ENCODE measurements at places on chromosomes 5 and 9. TPM values are rescaled to one million over a fixed set of nuclear protein-coding genes. Genes with fewer than 3 reads are reported as not detected.
A peak's percentile ranks its signal among the peaks of the same experiment; 100 is the strongest.

GRCh38 chr9:72363908-72364678 lies 915 bp downstream of the ZFAND5 start:
- H3K4me1 ChIP-seq = peaks cover 6% of the 10 kb centered on the region
- peak; percentile 60 for DNase-seq
- H3K36me3 ChIP-seq = peaks cover 5% of the 10 kb centered on the region
- peak overlapping the region; percentile 79 for H3K4me3 ChIP-seq
- H3K27me3 ChIP-seq = no peaks in the 10 kb centered on the region
- peak overlapping the region; percentile 100 for H3K27ac ChIP-seq

GRCh38 chr5:135997673-135998335 lies 31.0 kb upstream of the TGFBI start:
- no peaks in the 10 kb centered on the region for H3K36me3 ChIP-seq
- H3K27me3 ChIP-seq = no peaks in the 10 kb centered on the region
- no peak for DNase-seq
- H3K4me1 ChIP-seq = no peaks in the 10 kb centered on the region
- H3K27ac ChIP-seq = no peak overlapping the region
- no peak overlapping the region for H3K4me3 ChIP-seq

GRCh38 chr5:57784121-57784520 lies 301.5 kb upstream of the ACTBL2 start:
- H3K4me1 ChIP-seq = no peaks in the 10 kb centered on the region
- no peaks in the 10 kb centered on the region for H3K36me3 ChIP-seq
- no peak for DNase-seq

GRCh38 chr5:39100301-39100850 lies 26.2 kb upstream of the RICTOR start:
- H3K4me1 ChIP-seq = no peaks in the 10 kb centered on the region
- DNase-seq = no peak
- no peak overlapping the region for H3K27ac ChIP-seq
- H3K4me3 ChIP-seq = no peak overlapping the region
- H3K27me3 ChIP-seq = no peaks in the 10 kb centered on the region

DNA sequence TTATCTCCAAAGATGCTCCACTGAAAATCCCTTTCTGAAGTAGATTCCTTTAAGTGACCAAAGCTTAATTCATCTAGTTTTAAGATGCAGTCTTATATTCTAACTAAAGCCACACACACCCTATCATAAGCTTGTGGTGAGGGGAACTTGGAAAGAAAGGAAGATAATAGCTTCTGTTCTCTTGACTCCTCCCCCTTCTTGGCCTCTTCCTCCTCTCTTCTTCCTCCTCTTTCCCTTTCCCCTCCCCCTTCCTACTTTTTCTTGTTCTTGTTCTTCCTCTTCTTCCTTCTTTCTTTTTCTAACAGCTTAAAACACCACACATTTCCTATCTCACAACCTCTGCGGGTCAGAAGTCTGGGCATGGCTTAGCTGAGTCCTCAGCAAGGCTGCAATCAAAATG lies 23.5 kb downstream of the IL7R start:
- H3K27me3 ChIP-seq = no peaks in the 10 kb centered on the region
- no peaks in the 10 kb centered on the region for H3K36me3 ChIP-seq
- H3K4me3 ChIP-seq = no peak overlapping the region

DNA sequence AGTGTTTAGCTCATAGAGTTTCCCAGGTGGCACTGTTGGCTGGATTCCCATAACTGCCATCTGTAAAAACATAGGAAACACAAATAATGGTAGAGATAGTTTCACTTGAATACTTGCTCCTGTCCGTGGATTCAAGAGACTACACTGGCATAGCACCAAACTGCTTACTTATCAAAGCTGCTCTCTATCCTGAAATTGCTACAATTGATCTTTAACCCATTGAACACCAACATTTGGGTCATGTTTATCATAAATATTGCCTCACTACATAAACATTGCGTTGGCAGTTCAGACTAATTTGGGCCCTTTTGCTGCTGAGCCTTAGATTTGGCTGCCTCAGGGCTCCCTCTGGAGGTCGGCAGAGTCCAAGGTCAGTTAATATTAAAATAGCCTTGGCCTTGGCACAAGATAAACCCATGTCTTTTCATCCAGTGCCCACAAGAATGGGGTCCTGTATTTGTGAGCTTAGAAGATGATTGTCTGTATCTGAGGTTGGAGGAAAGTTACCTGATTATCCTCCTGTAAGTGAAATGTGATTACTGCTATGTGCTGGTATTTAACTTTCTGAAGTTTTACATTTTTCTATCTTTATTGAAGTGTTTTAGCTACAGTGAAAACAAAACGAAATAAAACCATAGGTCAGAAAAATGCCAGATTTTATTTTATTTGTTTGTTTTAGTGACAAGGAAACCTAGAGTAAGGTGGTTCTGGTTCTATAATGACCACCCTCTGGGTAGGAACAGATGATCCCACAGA lies 4.0 kb upstream of the RANBP3L start:
- peak; percentile 24 for DNase-seq
- no peaks in the 10 kb centered on the region for H3K36me3 ChIP-seq
- no peaks in the 10 kb centered on the region for H3K4me1 ChIP-seq
- H3K27ac ChIP-seq = no peak overlapping the region
- H3K4me3 ChIP-seq = no peak overlapping the region

DNA sequence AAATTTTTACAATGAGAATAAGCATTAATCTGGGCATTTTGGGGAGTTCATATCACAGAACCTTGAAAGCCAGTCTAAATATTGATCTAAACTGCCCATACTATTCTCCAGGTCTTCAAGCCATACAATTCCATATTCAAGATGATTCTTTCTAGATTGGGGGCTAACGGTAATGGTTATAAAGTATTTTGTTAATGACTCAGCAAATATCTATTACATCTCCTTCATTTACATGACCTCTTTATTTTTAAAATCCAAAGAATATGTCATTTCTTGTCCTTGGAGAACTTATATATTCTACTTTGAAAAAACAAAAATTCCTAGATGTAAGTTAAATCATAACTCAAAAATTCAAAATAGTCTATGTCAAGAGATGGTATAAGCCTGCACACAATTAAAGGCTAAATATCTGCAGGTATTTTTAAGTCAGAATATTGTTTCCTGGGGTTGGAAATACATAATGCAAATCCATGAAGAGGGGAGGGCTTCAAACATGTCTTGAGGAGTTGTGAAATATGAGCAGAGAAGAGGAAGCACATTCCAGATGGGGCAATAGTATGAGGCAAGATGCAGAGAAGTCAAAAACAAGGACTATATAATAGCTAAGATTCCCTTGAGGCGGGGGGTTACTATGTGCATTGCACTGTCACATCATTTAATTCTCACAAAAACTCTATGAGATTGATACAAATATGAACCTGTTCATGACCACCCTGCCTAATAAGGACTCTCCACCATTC lies 526.4 kb downstream of the NR2F1-AS1 start:
- no peak overlapping the region for H3K27ac ChIP-seq
- DNase-seq = no peak
- no peaks in the 10 kb centered on the region for H3K4me1 ChIP-seq
- H3K4me3 ChIP-seq = no peak overlapping the region

DNA sequence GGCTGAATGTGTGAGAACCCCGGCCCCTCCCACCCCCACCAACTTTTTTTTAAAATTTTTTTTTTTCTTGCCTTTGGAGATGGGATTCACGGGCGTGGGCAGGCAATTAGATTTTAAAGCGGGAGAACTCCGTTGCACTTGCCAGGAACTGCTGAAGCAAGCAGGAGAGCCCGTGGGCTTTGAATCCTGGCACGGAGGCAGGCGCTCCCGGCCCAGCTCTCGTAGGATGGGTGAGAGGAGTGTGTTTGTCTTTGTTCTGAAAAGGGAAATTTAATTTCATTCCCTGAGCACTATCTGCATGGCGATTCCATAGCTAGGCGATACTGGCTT lies 54.3 kb upstream of the BOD1 start:
- no peak overlapping the region for H3K4me3 ChIP-seq
- H3K27me3 ChIP-seq = no peaks in the 10 kb centered on the region
- H3K27ac ChIP-seq = no peak overlapping the region
- no peak for DNase-seq
- H3K4me1 ChIP-seq = no peaks in the 10 kb centered on the region

- no peak overlapping the region for H3K4me3 ChIP-seq
- H3K4me1 ChIP-seq = no peaks in the 10 kb centered on the region
- H3K27ac ChIP-seq = no peak overlapping the region
- DNase-seq = no peak
- H3K36me3 ChIP-seq = no peaks in the 10 kb centered on the region
Observed at GRCh38 chr9:99732715-99733114, 89.0 kb upstream of the NR4A3 start.

The ASTN2 gene
- total RNA-seq = 2.5 TPM

The C9 gene
- total RNA-seq = 0.57 TPM

The SOX30 gene
- 0.08 TPM for total RNA-seq

Data from colonic mucosa (tissue), 4 donors.